ENCODE measurements at places on chromosomes 7 and 10. TPM values are rescaled to one million over a fixed set of nuclear protein-coding genes. Genes with fewer than 3 reads are reported as not detected.
A peak's percentile ranks its signal among the peaks of the same experiment; 100 is the strongest.

- no peak for DNase-seq
These were observed 304.5 kb upstream of the LRRN3 start for GRCh38 chr7:110786328-110786965.

GRCh38 chr7:20560325-20561180 lies 54.9 kb upstream of the ABCB5 start:
- no peak for DNase-seq

DNA sequence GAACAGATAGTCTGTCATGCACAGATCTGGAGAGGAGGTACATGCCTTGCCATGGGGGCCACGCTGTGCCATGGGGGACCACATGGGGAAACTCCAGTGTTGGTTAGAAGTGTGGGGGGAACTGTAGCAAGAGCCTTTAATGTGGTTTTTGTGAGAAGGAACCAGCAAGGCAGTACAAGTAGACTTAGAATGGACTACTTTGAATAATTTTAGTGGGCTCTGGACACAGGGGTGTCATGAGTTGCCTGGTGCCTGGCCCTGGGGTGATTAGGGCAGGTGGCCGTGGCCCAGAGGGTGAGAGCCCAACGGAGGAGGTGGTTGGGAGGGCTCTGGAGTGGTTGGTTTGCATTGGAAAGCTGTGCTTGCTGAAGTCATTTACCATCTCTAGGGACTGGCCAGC lies 77.2 kb downstream of the CXCL12 start:
- no peak for DNase-seq

The SBDS gene
- 32.4 TPM for total RNA-seq

The SPDYE17 gene
- not detected for total RNA-seq

The VGF gene
- 0.66 TPM for total RNA-seq

DNA sequence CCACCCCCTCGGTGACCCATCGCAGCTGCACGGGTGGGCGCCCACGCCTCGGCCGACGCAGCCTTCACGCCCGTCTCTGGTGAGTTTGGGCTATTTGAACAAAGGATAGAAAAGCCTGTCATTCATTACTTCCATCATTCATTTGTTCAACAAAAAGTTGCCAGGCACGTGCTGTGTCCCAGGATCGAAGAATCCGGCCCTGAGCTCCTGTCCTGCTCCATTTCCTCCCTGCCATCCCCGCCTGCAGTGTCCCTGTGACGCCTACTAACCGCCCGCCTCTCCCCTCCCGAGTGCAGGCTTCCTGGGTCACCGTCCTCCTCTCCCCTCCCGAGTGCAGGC lies 340.1 kb downstream of the WDR37 start:
- DNase-seq: no peak

- no peak for DNase-seq
These were observed 132.5 kb downstream of the PARD3 start for GRCh38 chr10:34682580-34682979.

DNA sequence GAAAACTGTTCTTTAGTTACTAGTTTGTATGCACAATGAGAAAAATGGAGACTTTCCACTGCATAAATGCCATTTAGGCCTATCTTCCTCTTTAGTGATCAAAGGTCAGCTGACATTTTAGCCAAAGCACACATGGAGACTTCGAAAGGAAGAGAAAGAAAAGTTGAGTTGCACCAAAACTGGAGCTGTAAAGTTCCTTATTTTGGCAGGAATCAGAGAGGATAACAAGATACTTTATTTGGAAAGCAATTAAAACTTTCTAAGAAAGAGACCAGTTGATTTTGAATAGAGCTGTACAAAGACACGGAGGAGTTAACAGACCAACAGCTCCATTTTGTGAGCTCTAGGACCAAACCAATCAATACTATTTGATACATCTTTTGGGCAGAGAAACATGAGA lies 14.2 kb downstream of the ENTPD7 start:
- no peak for DNase-seq

The IQUB gene
- not detected for total RNA-seq

DNA sequence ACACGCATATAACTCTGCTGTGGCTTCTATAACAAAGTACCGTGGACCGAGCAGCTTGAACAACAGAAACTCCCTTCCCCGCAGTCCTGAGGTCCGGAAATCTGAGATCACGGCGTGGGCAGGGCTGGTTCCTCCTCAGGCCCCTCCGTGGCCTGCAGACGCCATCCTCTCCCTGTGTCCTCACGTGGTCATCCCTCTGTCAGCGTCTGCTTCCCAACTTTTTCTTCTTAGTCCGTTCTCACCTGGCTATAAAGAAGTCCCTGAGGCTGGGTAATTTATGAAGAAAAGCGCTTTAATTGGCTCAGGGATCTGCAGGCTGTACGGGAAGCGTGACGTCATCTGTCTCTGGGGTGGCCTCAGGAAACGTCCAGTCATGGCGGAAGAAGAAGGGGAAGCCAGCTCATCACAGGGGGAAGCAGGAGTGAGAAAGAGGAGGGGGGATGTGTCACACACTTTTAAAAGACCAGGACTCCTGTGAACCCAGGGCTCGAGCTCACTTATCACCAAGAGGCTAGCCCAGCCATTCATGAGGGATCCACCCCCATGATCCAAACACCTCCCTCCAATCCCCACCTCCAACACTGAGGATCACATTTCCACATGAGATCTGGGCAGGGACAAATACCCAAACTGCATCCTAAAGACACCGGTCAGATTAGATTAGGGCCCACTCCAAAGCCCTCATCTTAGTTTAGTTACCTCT lies 91.2 kb upstream of the INSIG1 start:
- peak; percentile 89 for DNase-seq

- no peak for DNase-seq
These were observed 24.6 kb upstream of the BET1 start for GRCh38 chr7:94028768-94029167.

The RASSF4 gene
- total RNA-seq: 1.2 TPM

The PILRA gene
- 1.3 TPM for total RNA-seq
